ENCODE measurements at places on chromosomes 5 and 9.

GRCh38 chr5:68053202-68053601 lies 162.4 kb upstream of the PIK3R1 start:
- no peak for DNase-seq

GRCh38 chr5:145969714-145970092 lies 33.3 kb downstream of the SH3RF2 start:
- DNase-seq, result no peak

GRCh38 chr5:68709239-68709638 lies 384.6 kb upstream of the SLC30A5 start:
- no peak for DNase-seq

DNA sequence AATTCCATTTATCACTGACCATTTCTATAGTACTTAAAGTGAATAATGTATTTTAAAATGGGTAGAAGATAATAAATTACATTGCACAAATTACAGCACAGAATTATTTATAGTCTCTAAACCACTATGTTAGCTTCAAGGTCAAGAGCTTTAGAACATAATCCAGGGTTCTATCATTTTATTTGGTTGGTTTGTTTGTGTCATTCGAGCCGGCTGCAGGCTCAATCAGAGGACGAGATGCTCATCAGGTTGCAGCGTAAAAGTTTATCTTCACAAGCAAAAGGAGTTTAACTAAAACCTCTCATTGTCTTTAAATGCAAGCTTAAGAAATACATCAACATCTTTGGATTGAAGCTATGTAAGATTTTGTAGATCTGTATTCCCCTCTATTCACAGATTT lies 523.8 kb downstream of the EFNA5 start:
- no peak for DNase-seq

- no peak for DNase-seq
Measured at GRCh38 chr5:143239882-143240518, 163.5 kb downstream of the NR3C1 start.

- no peak for DNase-seq
Measured at GRCh38 chr9:125494653-125494915, 212.4 kb downstream of the MAPKAP1 start.

DNA sequence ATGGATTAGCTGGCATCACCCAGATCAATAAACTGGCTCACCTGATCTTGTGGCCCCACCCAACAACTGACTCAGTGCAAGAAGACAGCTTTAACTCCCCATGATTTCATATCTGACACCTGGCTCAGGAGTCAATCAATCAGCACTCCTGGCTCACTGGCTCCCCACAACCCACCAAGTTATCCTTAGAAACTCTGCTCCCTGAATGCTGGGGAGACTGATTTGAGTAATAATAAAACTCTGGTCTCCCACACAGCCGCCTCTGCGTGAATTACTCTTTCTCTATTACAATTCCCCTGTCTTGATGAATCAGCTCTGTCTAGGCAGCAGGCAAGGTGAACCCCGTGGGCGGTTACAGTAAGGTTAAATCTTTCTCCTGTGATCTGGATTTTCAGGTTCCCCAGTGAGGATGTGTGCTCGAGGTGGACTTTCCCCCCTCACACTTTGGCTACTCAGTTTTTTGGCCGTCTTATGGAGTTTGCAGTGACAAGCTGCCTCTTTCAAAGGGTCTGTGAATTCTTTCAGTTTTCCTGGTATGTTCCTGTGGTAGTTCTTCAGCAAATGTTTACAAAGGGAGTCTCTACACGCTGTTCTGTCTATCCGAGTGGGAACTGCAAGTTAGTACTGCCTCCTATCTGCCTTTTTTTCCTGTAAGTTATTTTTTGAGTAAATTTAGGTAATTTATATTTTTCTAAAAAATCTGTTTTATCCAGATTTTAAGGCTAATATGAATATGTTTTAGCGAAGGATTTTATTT lies 500.2 kb upstream of the NUDT12 start:
- DNase-seq, result no peak

DNA sequence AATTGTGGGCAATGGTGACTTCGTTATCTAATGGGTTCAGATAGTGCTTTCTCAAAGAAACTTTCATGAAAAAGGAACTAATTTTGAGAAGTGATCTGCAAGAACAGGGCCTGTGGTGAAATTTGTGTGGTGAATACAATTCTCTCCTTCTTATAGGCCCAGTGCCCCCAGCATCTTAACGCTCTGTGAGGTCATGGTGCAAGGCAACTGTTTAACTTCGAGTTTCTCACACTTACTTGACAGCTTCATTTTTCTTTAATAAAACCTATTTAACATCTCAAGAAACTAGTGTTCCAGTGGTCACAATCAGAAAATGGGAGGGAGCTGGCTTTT lies 69.2 kb downstream of the FAM114A2 start:
- no peak for DNase-seq

- no peak for DNase-seq
Measured at GRCh38 chr9:117722108-117722761, 18.0 kb downstream of the TLR4 start.

DNA sequence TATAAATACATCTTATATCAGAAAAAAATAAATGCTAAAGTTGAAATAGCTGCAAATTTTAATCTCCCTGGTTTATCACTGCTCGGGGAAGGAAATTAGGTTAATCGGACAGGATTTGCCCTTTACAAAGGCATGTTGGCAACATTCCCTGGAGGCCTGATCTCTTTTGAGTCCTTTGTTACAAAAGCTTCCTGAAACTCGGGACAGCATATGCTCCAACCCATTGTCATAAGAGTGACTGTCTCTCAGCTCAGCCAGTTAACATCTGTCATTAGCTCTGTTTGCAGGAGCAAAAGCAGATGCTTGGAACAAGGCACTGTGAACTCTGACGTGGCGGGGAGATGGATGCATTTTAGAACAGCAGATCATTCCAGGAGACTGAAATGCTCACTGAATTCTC lies 80.6 kb downstream of the MYO10 start:
- no peak for DNase-seq

DNA sequence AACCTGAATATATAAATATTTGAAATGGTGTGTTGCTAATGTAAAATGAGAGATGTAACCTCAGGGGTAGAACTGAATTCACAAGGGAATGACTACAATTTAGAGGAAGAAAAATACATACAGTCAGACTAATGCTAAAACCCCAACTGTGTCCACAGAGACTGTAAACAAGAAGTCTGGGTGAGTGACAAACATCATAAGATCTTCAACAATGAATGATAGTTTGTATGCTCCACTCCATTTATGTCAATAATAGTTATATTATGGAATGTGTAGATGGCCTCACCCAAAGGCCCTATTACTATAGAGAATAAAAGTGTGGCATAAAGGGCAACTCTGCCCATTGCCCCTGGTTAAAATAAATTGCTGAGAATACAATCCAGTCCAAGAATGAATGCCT lies 102.9 kb downstream of the CETN3 start:
- no peak for DNase-seq

- no peak for DNase-seq
Measured at GRCh38 chr5:120055858-120056257, 408.2 kb upstream of the PRR16 start.

- DNase-seq, result no peak
Measured at GRCh38 chr5:116379306-116379705, 195.3 kb downstream of the SEMA6A start.
